Karpas-422 (cell line): ENCODE measurements at places on chromosomes 5 and 9. TPM values are rescaled to one million over a fixed set of nuclear protein-coding genes. Genes with fewer than 3 reads are reported as not detected.

CACFD1 gene
- total RNA-seq: 4.5 and 15.3 TPM in 2 replicates

DNA sequence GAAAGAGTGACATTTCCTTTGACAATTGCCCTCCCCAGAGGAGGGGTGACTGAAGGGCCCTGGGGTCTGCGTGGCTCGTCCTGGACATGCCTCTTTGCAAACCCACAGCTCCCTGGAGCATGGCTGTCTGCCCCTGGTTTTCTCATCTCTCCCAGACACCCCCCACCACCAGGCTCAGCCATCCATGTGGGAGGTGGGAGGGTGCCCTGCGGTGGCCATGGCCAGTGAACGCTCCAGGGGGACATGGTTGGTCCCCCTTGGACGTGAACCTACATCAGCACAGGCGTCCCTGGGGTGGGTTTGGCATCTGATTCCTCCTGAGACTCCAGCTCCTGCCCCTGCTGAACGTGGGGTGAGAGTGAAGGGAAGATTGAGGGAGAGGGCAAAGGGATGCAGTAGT is 67.7 kb upstream of the LMX1B start:
- H3K4me1 ChIP-seq: no peaks in the 10 kb centered on the region
- H3K27me3 ChIP-seq: no peaks in the 10 kb centered on the region
- no peaks in the 10 kb centered on the region for H3K36me3 ChIP-seq
- H3K27ac ChIP-seq: no peak overlapping the region

DNA sequence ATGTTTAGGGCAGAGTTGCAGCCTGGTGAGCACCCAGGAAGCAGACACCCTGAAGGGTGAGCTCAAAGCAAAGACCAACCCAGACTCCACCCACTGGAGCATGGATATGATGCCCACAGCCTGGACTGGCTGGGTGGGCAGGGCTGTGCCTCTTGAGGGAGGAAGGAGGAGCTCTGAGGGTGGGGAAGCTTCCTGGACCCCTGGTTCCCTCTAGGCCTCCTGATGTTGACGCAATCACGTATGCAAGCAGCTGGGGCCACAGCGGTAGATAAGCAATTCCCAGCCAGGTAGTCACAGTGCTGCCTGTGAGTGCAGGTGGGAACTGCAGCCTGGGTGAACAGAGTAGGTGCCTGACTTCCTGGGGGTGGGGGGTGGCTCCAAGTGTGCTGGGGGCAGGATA is 271.5 kb downstream of the CDK5RAP2 start:
- H3K4me3 ChIP-seq: no peak overlapping the region
- no peaks in the 10 kb centered on the region; the same call in 1 of the 2 replicates for H3K27me3 ChIP-seq
- no peaks in the 10 kb centered on the region for H3K36me3 ChIP-seq
- no peak overlapping the region for H3K27ac ChIP-seq

DNA sequence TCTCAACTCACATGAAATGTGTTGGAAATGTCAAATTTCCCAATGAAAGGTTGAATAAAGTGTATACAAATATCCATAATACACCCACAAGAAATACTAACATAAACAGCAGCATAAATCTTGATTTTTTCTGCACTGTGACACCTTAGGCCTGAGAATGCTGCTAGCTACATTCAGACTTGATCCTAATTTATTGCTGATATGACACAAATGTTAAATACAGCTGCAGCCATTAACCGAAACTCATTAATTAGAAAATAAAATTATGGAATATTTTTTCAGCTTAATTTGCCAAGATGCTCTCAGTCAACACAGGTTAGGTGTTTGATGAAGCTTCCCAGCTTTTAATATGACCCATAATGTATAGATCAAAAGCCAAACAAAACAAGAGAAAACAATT is 914.3 kb upstream of the C9orf72 start:
- no peak for DNase-seq
- H3K4me1 ChIP-seq: no peaks in the 10 kb centered on the region
- no peak overlapping the region for H3K4me3 ChIP-seq

GRCh38 chr9:125844611-125845010 is 97.4 kb downstream of the PBX3 start:
- no peak overlapping the region for H3K27ac ChIP-seq
- no peaks in the 10 kb centered on the region for H3K36me3 ChIP-seq
- no peak for DNase-seq
- no peaks in the 10 kb centered on the region for H3K4me1 ChIP-seq
- H3K27me3 ChIP-seq: no peaks in the 10 kb centered on the region
- H3K4me3 ChIP-seq: no peak overlapping the region

- H3K36me3 ChIP-seq: peaks cover 20% of the 10 kb centered on the region; the same call in 1 of the 2 replicates
- peak overlapping the region; percentile 67; the same call in 1 of the 2 replicates for H3K27ac ChIP-seq
- no peak overlapping the region for H3K4me3 ChIP-seq
Observed at GRCh38 chr5:131282235-131282634, 18.4 kb downstream of the CDC42SE2 start.

DAPK1 gene
- not detected in 2 replicates for total RNA-seq

DNA sequence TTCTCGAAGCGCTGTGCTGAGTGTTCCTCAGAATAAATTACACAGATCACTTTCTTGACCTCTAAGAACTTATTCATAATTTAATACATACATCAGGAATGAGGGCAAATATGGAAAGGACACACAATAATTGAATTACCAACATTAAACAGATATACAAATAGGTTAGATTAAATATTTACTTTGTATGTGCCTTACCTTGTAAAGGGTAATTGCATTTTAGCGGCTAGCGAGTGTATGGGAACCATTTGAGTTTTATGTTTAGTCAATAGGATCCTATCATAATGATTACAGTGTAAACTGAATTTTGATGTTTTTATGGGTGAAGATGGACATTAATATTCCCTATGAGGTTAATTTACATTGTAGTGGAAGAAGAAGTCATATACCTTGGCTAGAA is 1187.1 kb upstream of the WWC1 start:
- no peaks in the 10 kb centered on the region for H3K27me3 ChIP-seq
- DNase-seq: no peak
- H3K27ac ChIP-seq: no peak overlapping the region
- H3K4me3 ChIP-seq: no peak overlapping the region
- no peaks in the 10 kb centered on the region for H3K4me1 ChIP-seq
- no peaks in the 10 kb centered on the region for H3K36me3 ChIP-seq

GRCh38 chr9:100466829-100467221 is 6.1 kb upstream of the TMEFF1 start:
- no peaks in the 10 kb centered on the region for H3K4me1 ChIP-seq
- no peak overlapping the region for H3K27ac ChIP-seq

- H3K4me3 ChIP-seq: no peak overlapping the region
- no peaks in the 10 kb centered on the region for H3K4me1 ChIP-seq
Observed at GRCh38 chr5:35409361-35409760, 179.1 kb upstream of the PRLR start.

GRCh38 chr5:125970631-125971307 is 452.4 kb upstream of the GRAMD2B start:
- no peak for DNase-seq
- no peak overlapping the region for H3K27ac ChIP-seq
- H3K36me3 ChIP-seq: no peaks in the 10 kb centered on the region
- no peaks in the 10 kb centered on the region for H3K27me3 ChIP-seq
- no peaks in the 10 kb centered on the region for H3K4me1 ChIP-seq

- H3K4me1 ChIP-seq: peaks cover 11% of the 10 kb centered on the region
- DNase-seq: no peak
- no peak overlapping the region for H3K27ac ChIP-seq
- no peak overlapping the region for H3K4me3 ChIP-seq
Observed at GRCh38 chr9:96425500-96426169, 7.5 kb upstream of the ZNF367 start.

SPATA31A3 gene
- not detected in 2 replicates for total RNA-seq

GRCh38 chr9:88339317-88339716 is 48.9 kb upstream of the SPIN1 start:
- no peaks in the 10 kb centered on the region for H3K36me3 ChIP-seq
- H3K27ac ChIP-seq: peak overlapping the region; percentile 89
- no peaks in the 10 kb centered on the region for H3K27me3 ChIP-seq
- peaks cover 46% of the 10 kb centered on the region for H3K4me1 ChIP-seq
- H3K4me3 ChIP-seq: peak overlapping the region; percentile 32; the same call in 1 of the 2 replicates

- H3K36me3 ChIP-seq: no peaks in the 10 kb centered on the region
- H3K27me3 ChIP-seq: no peaks in the 10 kb centered on the region
- no peak for DNase-seq
- no peak overlapping the region for H3K4me3 ChIP-seq
Observed at GRCh38 chr9:7946458-7946857, 146.9 kb upstream of the DMAC1 start.

DNA sequence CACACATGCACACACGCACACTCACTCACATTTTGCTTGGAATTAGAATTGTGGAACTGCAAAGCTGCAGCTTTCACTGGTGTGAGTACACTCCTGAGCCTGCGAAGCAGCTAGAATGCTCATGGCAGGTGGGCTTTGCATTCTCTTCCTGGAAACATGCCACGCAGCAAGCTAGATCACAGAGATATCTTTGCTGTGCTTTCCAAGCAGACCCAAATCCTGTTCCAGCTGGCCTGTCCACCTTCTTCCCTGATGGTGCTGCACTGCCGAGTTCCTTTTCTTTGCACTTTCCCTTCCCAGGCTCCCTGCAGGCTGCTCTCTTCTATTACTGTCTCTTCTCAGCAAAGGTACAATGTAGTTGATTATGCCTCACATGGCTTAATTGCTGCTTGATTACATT is 92.7 kb upstream of the CKMT2 start:
- H3K36me3 ChIP-seq: no peaks in the 10 kb centered on the region
- no peak overlapping the region for H3K4me3 ChIP-seq
- H3K27ac ChIP-seq: no peak overlapping the region

DNA sequence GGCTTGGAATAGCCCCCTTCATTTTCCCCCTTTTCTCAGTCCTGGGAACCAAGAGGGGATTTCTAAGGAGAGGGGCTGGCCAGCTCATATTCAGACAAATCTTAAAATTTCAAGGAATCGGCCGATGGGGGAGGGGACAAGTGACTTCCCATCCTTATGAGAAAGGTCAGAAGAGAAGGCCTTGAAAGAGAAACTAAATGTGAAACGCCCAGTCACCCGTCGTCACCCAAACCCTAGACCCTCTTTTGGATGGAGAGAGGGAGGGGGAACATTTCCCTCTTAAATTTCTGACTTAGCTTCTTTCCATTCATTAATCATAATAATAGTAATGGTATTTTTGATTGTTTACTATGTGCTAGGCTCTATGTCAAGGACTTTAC is 850 bp upstream of the CCL19 start:
- DNase-seq: no peak
- H3K4me1 ChIP-seq: peaks cover 6% of the 10 kb centered on the region
- H3K27me3 ChIP-seq: no peaks in the 10 kb centered on the region
- H3K36me3 ChIP-seq: no peaks in the 10 kb centered on the region
- H3K27ac ChIP-seq: no peak overlapping the region

DNA sequence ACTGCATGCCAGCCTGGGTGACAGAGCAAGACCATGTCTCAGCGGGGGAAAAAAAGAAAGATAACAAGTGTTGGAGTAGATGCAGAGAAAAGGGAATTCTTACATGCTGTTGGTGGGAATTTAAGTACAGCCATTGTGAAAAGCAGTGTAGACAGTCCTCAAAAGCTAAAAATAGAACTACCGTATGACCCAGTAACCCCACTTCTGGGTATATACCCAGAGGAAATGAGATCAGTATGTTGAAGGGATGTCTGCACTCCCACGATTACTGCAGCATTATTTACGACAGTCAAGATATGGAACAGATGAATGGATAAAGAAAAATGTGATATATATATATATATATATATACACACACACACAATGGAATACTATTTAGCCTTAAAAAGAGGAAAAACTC is 225.3 kb upstream of the SLC24A2 start:
- no peaks in the 10 kb centered on the region for H3K27me3 ChIP-seq
- H3K27ac ChIP-seq: no peak overlapping the region
- H3K4me3 ChIP-seq: no peak overlapping the region
- no peak for DNase-seq

DNA sequence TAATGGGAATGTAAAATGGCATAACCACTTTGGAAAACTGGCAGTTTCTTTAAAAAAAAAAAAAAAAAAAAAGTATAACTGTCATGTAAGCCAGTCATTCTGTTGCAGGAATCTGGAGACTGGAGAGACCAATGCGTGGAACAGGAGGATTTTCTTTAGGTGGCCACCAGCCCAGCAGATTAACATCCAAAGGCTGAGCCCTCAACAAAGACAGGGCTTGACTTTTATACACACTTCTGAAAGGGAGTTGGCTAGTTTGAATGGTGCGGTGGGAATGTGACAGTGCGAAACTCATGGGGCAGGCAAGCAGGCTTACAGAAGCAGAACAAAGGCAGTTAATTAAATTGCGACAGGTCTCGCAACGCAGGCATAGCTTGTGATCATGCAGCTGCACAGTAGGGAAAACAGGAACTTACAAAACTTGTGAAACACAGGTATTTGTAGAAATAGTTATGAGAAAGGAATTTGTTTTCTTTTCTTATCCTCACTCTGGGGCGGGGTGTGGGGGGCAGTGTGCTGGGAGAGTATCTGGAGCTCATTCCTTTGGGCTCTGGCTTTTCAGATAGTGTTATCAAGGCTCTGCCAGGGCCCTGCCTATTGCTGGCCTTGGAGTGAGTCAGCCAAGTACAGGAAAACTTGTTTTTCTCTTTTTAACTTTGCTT is 12.0 kb downstream of the UIMC1 start:
- DNase-seq: peak; percentile 69
- no peaks in the 10 kb centered on the region for H3K27me3 ChIP-seq
- H3K36me3 ChIP-seq: peaks cover 5% of the 10 kb centered on the region; the same call in 1 of the 2 replicates
- H3K4me1 ChIP-seq: peaks cover 19% of the 10 kb centered on the region
- no peak overlapping the region for H3K4me3 ChIP-seq

ACTBL2 gene
- not detected in 2 replicates for total RNA-seq

GRCh38 chr5:159536646-159537045 is 206.4 kb upstream of the IL12B start:
- H3K36me3 ChIP-seq: no peaks in the 10 kb centered on the region
- no peak overlapping the region for H3K4me3 ChIP-seq
- no peaks in the 10 kb centered on the region for H3K27me3 ChIP-seq
- H3K27ac ChIP-seq: no peak overlapping the region
- DNase-seq: no peak

GRCh38 chr9:4296217-4296616 is 3.7 kb downstream of the GLIS3 start:
- no peak for DNase-seq
- no peaks in the 10 kb centered on the region for H3K27me3 ChIP-seq
- no peak overlapping the region for H3K4me3 ChIP-seq
- peaks cover 8% of the 10 kb centered on the region; the same call in 1 of the 2 replicates for H3K4me1 ChIP-seq

DNA sequence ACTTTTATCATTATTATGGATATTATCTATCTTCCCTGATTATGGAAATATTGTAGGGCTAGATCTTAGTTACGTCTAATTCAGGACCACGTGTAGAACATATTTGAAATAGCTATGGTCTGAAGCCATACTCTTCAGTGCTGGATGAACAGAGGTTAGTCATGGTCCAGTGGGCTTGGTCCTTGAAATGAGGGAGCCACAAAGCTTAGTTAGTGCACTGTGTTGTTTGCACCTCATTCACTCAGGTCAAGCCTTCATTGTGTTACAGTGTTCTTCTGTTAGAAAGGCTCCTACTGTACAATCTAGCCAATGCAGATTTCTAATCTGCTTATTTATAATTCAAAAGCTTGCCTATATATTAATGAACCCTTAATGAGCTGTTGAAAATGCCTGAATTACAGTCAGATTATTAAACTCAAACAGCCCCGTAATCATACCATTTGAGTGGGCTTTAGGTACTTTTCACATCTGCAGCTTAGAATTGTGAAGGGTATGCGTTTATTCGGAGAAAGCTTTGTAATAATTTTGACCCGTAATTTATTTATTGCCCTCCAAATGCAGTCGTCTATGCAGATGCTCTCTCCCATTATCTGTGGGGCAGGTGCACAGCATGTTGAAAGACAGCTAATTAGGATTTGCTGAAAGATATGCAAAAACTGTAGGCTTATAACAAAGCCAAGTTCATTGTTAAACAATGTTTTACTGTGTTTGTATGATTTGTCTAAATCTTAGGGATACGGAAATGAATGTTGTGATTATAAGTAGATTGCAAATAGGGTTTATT is 164.9 kb downstream of the PBX3 start:
- H3K4me3 ChIP-seq: no peak overlapping the region
- no peak for DNase-seq
- no peaks in the 10 kb centered on the region for H3K27me3 ChIP-seq
- H3K36me3 ChIP-seq: no peaks in the 10 kb centered on the region

TEX10 gene
- 39.6 and 73.7 TPM in 2 replicates for total RNA-seq
